ENCODE measurements at places on chromosomes 5 and 9.

DNA sequence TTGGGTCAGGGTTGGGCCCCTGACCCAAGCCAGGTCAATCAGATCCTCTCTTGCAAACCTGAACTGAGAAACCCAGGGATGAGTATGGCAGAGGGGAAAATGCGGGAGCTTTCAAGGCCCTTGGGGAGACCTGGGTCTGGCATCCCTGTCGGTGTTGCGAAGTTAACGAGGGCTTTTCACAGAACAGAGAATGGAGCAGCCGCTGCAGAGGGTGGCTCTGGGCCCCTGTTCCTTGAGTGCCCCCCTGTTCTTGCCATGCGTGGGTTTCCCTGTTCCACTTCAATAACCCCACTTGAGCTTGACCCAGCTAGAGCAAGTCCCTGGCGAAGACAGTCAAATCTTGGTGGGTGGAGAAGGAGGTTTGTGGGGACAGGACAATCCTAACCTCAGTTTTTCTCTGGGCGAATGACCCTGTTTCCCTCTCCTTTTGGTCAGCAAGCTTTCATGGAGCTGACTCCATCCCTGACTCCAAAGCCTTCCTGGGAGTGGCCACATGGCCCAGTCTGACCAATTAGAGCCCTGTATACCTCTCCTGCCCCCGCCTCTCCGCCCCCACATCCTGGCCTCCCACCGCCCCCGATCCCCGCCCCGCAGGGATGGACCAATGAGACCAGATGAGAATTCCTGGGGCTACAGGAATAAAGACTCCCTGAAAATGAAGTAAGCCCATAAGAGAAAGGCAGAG is 2.9 kb upstream of the VDAC1 start:
- DNase-seq, result no peak

- DNase-seq, result no peak
Observed at GRCh38 chr5:112703866-112704820, 33.5 kb upstream of the APC start.

GRCh38 chr5:73497497-73498056 is 665 bp upstream of the BTF3 start:
- no peak for DNase-seq

DNA sequence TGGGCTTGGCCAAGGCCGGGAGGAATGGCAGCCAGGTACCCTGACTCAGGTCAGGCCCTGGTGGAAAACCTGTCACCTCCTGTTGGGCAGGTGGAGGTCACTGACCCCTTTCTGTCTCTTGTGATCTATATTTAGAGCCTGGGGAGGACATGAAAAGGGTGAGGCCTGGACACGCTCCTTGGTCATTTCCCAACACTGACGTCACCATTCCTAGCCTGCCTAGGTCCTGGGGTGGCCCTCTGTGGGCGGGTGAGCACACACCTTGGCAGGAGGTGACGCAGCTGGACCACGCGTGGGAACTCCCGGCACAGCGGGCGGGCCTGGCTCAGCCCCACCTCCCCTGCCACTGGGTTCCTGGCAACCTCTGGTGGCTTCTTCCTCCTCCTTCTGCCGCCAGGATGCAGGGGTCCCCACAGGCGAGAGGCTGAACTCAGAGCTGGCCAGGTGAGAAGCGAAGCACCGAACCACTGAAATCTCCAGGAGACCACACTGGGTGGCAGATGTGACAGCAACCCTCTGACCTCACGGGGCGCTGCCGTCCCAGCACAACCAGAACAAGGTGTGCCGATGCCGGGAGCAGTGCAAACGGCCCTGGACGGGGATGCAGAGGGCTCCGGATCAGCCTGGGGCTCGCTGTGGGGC is 6.4 kb upstream of the RALGDS start:
- DNase-seq, result no peak

GRCh38 chr5:149870697-149871096 is 73.9 kb downstream of the PDE6A start:
- no peak for DNase-seq

DNA sequence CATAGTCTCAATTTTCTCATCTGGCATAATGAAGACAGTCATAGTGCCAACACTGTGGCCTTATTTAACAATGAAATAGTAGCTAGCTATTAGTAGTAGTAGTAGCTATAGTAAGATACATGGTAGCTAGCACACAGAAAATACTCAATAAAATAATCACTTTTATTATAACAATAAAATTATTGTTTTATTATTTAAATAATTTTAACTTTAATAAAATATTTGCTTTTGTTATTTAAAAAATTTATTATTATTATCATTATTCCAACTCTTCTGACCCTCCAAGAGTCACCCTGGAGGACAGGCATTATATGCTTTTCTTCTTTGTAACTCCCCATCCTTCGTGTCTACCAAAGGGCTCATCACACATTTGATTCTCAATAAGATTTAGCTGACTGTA is 252.1 kb downstream of the TRIM32 start:
- DNase-seq, result no peak

DNA sequence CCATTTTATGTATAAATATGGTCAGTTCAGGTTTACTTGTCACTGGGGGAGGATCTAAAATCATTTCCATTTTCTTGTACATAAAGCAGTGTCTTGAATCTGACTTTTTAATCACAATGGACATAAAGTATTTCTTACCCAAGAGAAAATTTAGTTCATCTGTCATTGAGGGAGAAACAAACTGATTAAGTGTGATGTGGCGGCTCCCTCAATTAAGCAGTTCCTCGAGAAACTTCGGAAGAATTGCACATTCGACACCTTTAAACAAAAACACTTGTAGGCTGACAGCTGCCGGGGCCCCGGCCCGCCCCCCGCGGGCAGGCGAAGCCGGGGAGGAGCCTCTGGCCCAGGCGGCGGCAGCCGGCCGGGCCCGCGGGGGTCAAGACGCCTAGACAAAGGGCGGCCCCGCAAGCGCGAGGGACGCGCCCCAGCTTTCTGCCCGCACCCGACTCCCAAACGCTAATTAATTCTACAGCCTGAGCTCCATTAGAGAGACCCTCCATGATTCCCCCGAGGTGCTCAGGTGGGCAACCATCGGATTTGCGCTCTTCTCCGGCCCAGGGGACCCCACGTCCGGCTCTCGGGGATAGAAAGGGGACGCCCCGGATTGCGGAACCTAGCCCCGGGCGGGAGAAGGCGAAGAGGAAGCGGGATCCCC is 750 bp downstream of the TRIM36 start:
- no peak for DNase-seq

Data from DMS79 (cell line).